NCI-H345 (cell line): ENCODE measurements at places on chromosomes 3 and 15.

DNA sequence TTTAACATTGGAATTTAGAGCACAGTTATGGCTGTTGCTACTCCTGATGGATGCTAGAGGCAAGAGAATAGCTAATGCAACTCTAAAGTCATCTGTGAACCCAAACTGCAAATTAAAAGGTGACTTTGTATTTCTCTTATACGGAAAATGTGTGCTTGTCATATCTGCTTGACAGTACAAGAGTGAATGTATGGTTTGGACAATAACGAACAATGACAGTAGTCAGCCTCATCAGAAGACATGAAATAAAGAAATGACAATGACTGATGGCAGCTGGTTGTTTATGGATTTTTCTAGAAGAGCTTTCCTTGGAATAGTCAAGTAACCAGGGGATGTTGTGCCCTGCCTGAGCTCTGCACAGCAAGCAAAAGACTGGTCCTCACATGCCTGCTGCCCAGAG lies 168.8 kb upstream of the FEZF2 start:
- DNase-seq, result no peak

DNA sequence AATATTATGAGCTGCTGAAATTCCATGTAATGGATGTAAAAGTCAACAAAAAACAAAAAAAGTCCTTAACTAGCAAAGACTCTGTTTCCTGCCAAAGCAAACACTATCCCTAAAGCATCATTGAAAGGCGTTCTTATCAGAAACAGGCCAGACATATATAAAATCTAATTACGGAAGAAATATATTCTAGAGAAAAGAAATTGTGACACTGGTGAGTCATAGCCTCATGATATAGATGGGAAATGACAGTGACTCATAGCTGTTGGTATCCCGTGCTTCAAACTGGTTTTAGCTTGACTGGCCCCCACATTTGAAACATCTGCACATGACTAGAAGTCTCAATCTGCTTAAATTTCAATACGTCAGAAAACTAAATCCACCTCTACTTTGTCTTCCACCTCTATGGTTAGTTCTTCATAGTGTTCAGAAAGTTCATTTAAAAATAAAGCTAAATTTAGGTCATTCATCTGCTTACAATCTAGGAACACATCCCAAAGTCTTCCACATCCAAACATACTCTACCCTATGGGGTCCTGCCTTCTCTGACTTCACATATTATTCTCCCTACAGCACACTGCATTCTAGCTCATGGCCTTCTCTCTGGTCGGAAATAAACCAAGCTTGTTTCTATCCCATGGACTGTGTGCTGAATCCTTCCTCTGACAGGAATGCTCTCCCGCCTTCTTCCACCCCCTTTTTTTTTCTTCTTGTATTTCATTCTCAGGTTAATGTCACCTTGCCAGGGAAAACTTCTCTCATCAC lies 456.3 kb upstream of the ARRDC4 start:
- no peak for DNase-seq

GRCh38 chr3:13294442-13295351 lies 125.4 kb downstream of the NUP210 start:
- no peak for DNase-seq

DNA sequence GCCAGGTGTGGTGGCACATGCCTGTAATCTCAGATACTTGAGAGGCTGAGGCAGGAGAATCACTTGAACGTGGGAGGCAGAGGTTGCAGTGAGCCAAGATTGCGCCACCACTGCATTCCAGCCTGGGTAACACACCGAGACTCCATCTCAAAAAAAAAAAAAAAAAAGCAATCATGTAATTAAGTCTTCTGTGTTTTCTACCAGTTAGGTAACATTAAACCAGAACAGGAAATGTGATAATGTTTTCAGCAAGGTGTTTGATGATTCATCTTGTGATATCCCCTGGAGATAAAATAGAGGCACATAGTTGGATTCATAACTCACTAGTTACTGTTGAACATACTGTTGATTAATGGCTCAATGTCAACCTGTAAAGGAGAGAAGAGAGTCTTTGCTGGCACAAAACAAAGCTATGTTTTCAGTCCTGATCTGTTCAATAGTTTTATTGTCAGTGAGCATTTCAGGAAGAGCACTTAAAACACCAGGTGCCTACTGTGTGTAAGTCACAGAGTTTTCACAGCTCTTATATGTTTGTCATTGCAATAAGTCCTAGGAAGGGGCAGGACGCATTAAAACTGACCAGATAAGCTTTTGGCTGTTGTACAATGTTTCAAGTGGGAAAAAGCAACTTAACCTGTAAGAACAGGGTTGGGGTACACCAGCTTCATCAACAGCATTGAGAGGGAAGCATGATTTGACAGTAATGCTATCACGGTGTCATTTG lies 19.5 kb downstream of the DNAJB11 start:
- DNase-seq, result no peak

- no peak for DNase-seq
These were observed 47.2 kb downstream of the TMED3 start for GRCh38 chr15:79358069-79358468.

GRCh38 chr15:65094294-65094995 lies 17.9 kb downstream of the KBTBD13 start:
- DNase-seq, result no peak

GRCh38 chr3:57544181-57545125 lies at the start of gene DNAH12:
Gene DNAH12 (minus strand): TSS chr3:57544344. CDS start chr3:57542870, 1,474 bp downstream.
- DNase-seq, result peak; percentile 71

GRCh38 chr3:151946606-151947005 lies 73.2 kb downstream of the SUCNR1 start:
- no peak for DNase-seq

DNA sequence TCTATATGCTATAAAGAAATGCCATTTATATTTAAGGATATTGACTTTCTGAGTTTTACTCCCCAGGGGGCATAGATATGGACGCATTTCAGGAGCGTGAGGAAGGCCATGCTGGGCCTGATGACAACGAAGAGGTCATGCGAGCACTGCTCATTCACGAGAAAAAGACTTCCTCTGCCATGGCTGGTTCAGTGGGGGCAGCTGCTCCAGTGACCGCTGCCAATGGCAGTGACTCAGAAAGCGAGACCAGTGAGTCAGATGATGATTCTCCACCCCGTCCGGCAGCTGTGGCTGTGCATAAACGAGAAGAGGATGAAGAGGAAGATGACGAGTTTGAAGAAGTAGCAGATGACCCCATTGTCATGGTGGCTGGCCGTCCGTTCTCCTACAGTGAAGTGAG lies 38.4 kb downstream of the GTF2E1 start:
- no peak for DNase-seq

GRCh38 chr3:187568171-187568570 lies 102.0 kb downstream of the SST start:
- no peak for DNase-seq

DNA sequence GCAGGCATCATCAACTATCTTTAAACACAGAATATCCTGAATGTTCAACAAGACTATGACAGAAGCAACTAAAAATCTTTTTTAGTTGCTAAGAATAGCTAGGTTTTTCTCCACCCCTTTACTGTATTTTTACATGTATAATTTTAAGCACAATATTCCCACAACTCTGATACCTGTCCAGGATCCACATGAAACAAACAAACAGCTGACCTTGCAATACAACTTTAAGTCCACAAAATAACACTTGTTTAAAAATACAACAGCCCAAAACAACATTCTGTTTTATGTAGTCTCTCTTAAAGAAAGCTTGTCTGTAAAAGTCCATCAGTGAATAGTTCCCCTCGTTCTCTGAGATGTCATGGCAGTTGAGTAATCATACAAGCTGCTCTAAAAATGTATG lies 41.1 kb downstream of the IFT57 start:
- no peak for DNase-seq

GRCh38 chr3:8761866-8762265 lies 7.5 kb downstream of the OXTR start:
- DNase-seq, result no peak

- peak; percentile 57 for DNase-seq
These were observed 21.3 kb upstream of the DAPK2 start for GRCh38 chr15:64067564-64068030.

DNA sequence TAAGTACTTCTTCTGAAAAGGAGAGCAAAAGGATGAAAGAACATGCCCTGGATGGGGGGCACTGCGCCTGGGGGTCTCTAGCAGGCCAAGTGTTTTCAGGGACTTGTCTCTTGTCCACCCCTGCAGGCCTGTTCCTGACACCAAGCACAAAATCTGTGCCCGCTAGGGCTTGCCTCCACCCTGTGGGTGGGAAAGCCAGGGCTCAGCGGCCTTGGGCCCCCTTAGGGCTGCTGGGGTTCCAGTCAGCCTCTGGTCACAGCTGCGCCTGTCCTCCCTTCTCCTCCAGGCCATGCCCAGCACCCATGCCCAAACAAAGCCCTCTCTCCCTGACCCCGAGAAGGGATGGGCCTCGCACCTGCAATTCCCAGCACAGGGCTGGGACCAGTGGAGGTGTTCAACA lies 71.1 kb upstream of the TRPM1 start:
- DNase-seq, result no peak

GRCh38 chr3:58585005-58585786 lies 8.0 kb upstream of the FAM107A start:
- DNase-seq, result peak; percentile 77

GRCh38 chr3:29711255-29711771 lies 430.4 kb downstream of the RBMS3 start:
- DNase-seq, result no peak

- DNase-seq, result no peak
These were observed 144.7 kb upstream of the GADL1 start for GRCh38 chr3:31039145-31039544.

DNA sequence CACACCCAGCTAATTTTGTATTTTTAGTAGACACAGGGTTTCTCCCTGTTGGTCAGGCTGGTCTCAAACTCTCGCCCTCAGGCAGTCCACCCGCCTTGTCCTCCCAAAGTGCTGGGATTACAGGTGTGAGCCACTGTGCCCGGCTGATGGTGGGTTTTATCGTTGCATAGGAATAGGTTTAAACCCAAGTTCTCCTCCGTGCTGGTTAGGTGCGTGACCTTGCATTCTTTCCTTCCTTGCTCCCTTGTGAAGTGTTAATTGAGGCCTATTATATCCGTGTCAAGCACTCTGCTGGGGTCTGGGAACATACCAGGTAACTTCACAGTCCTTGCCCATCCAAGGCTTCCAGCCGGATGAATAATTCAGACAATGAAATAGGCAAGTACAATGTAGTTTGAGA lies 19.3 kb upstream of the ETV5 start:
- DNase-seq, result no peak

- peak; percentile 43 for DNase-seq
These were observed 473.7 kb upstream of the ROBO2 start for GRCh38 chr3:76566211-76566534.

DNA sequence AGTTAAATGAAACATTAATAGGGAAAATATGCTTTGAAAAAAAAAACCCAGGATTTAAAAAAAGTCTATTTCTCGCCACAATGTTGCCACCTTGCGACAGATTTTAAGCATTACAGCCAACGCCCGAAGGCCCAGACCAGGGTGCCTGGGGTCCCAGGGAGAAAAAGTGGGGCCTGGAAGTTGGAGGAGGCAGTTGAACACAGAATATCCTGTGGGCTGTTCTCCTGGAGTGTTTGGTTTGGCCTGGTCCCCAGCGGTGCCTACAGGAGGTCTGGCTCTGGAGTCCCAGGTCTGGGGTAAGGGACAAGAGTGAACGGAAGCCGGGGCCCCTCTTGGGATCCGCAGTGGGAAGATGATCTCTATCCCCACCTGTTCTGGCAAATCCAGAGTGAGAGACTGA lies 3.4 kb downstream of the RNU6-1 start:
- DNase-seq, result peak; percentile 24

GRCh38 chr3:4474683-4475490 lies 7.8 kb upstream of the SUMF1 start:
- DNase-seq, result no peak

- DNase-seq, result no peak
These were observed 18.0 kb downstream of the RMDN3 start for GRCh38 chr15:40737048-40737447.

- DNase-seq, result no peak
These were observed 170.4 kb upstream of the LPP start for GRCh38 chr3:187983484-187984124.

DNA sequence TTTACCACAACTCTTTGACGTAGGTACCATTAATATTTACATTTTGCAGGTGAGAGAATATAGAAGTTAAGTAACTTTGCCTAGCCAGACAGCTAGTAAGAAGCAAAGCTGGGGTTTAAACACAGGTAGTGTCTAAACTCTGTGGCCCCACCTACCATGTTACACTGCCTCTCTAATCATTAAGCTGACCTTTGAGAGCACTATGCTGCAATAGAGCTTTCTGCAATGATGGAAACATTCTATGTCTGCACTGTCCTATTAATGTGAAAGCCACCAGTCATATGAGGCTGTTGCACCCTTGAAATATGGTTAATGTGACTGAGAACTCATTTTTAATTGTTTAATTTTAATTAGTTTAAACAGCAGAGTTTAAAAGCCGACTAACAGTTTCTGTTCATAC lies 6.3 kb upstream of the RARB start:
- no peak for DNase-seq

- DNase-seq, result peak; percentile 8
These were observed 57.5 kb upstream of the SIN3A start for GRCh38 chr15:75508840-75509532.

GRCh38 chr3:148922467-148922866 lies 57.4 kb downstream of the CPA3 start:
- DNase-seq, result no peak

DNA sequence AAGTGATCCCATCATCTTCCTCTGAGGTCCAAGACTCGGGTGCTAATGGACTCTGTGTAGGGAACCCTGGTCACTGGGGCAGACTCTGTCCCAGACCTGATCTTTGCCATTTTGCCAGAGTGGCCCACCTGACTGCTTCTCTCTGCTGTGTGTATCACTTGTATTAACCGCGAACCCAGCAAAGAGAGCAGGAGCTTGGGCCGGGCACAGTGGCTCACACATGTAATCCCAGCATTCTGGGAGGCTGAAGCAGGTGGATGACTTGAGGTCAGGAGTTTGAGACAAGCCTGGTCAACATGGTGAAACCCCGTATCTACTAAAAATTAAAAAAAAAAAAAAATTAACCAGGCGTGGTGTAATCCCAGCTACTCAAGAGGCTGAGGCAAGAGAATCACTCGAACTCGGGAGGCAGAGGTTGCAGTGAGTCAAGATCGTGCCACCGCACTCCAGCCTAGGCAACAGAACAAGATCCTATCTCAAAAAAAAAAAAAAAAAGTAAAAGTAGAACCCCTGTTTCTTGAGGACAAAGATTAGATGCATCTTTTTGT lies 32.9 kb upstream of the CYP11A1 start:
- no peak for DNase-seq
